Urothelium cell line (cell line): ENCODE measurements at places on chromosomes 2 and 18.
A peak's percentile ranks its signal among the peaks of the same experiment; 100 is the strongest.

GRCh38 chr18:13522256-13522655 lies 204.1 kb downstream of the FAM210A start:
- no peak for DNase-seq

DNA sequence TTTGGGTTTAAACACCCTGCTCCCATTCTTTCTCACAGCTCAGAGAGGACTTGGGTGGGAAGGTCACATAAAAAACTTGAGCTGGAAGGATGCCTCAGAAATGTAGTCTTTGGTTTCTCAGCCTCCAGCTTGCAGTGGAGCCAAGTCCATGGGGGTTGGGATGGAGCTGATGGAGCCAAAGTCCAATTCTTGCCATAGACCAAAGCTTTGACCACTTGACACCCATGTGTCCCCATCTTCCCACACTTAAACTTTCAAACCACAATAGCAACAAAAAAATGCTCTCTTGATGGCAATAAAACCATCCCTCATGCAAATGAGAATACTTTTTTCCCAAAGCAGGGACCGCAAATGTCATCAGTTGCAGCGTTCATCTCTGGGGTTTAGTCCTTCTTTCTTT lies 14.7 kb upstream of the DAW1 start:
- no peak for DNase-seq

DNA sequence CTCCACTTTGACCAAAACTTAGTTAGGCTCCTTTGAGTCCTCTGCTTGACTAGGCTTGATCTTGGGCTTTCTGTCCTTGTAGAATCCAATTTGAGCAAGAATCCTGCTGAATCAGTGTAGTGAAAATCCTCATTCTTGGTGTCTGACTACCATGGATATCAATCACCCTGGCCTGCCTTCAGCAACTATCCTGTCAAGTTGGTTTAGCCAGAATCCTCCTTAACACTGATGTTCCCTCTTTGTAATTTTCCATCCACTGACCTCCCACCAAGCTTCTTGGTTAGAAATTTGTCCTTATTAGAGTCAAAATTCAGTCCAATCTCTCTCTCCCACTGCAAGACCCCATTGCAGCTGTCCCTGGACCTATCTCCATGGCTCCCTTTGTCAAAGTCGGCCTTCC lies 494 bp upstream of the RBM45 start:
- no peak for DNase-seq

GRCh38 chr2:112488201-112488600 lies 6.2 kb downstream of the TTL start:
- no peak for DNase-seq

- DNase-seq: no peak
Observed at GRCh38 chr18:72674710-72675109, 130.6 kb upstream of the CBLN2 start.

DNA sequence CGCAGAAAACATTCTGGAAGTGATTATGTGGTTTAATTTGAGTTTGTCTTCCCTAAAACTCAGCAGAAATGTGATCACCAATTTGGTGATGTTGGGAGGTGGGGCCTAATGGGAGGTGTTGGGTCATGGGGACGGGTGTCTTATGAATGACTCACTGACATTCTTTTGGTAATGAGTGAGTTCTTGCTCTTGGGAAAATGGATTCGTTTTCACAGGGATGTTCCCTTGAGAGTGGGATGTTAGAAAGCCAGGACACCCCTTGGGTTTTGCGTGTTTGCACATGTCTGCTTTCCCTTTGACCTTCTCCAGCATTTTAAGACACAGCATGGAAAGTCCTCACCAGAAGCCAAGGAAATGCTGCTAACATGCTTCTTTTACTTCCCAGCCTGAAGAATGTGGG lies 321.5 kb upstream of the NT5C1B start:
- peak; percentile 56 for DNase-seq

GRCh38 chr2:24542269-24542872 lies 51.3 kb downstream of the NCOA1 start:
- no peak for DNase-seq

DNA sequence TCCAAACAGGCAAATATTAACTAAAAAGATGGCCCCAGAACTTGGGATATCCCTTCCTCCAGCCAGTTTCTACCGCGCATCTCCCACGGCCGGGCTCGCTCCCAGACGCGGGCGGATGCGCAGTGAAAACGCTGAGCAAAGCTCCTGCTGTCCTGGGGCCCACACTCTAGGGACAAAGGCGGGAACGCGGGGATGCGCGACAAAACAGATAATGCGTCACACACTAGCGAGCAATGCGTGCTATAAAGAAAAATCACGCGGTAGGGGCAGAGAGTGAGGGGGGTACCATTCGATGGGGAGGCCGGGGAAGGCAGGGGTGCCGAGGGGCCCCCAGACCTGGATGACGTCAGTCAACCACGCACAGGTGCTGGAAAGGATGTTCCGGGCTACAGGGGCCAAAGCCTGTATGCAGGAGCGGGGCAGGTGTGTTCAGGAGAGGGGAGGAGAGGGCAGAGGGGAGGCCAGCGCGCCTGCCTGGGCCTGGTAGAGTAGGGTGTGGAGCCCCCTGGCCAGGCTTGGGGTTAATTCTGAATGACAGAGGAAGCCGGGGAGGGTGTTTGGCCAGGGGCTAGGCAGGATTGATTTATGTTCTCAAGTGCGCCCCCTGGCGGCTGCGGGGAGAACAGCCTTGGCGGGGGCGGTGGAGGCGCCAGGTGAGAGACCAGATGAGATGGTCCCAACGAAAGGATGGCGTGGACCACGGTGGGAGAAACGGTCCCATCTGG lies 14.9 kb upstream of the ITM2C start:
- peak; percentile 70 for DNase-seq

DNA sequence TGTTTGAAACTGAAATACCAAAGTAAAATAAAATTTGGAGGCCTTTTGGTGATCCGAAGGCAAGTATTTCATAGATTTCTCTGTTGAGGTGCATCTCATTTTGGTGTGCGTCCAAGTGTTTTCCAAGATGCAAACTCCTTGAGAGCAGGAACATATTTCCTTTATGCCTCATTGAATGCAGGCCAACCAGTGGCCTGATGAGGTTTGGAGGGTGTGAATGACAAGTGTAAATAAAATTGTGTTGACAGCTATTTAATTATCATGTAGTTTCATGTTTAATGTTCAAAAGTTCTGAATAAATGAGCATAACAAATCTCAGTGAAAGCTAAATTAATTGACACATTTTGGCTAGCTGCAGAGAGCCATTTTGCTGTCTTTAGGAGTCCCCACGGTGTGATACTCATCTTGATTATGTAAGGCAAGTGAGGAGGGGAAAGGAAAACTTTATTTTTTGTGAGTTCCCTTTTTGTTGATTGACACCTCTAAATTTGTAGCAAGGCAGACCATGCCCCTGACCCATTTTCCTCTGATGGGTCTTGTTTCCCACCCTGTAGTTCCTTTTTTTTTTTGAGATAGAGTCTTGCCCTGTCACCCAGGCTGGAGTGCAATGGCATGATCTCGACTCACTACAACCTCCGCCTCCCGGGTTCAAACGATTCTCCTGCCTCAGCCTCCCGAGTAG lies 6.3 kb upstream of the LTBP1 start:
- no peak for DNase-seq

DNA sequence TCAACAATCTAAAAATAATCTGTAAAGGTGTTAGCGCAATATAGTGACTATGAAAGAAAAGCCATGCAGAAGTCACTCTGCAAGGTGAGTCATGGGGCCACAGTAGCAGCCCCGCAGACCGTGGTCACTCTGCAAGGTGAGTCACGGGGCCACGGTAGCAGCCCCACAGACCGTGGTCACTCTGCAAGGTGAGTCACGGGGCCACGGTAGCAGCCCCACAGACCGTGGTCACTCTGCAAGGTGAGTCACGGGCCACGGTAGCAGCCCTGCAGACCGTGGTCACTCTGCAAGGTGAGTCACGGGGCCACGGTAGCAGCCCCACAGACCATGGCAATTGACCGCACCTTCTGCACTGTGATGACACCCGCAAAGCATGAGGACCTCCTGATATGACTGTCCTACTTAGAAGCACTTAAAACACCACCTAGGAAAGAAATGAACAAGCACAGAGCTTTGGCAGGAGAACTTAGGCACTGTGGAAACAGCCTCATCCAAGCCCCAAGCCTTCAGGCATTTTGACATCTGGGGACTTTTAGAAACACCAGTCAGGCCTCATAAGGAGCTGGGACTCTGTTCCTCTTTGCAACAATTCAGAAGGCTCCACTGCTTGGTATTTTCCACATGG lies 70.1 kb downstream of the LDLRAD4 start:
- no peak for DNase-seq

- DNase-seq: no peak
Observed at GRCh38 chr18:48838921-48839818, 111.6 kb downstream of the SMAD7 start.

GRCh38 chr2:46519265-46519664 lies 39.9 kb downstream of the TMEM247 start:
- DNase-seq: no peak

- no peak for DNase-seq
Observed at GRCh38 chr2:73730810-73731209, 6.3 kb downstream of the TPRKB start.

DNA sequence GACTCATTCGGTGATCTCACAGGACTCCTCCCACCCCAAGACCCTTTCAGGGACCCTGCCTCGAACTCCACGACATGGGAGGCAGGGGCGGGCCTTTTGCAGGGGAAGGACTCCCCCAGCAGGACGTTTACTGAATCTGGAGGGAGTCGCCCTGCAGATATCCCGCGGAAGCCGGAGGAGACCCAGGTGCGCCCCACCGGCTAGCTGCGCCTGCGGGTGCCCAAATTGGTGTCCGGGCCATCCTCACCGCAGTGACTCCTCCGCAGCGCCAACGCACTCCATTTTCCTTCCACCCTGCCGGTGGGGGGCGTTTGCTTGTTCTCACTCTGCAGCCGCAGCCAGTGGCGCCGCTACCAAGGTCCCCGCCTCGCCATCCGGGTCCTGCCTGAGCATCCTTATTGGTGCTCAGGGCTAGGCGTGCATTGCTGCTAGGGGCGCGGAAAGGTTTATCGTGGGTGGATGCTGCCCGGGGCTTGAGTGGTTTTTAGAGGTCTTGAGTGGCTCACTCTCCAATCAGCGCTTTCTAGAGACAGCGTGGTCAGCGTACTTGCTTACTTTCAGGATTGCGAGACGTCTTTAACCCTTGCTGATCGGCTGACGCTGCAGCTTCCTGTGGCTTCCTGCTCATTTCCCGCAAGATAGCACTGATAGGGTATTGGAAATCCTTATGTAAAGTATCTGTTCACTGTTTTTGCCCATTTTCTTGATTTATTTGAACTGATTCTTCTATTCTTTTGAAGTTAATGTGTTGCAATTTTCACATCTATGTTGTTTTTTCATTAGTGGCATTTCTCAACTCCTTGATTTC lies 81.4 kb downstream of the BIN1 start:
- DNase-seq: peak; percentile 92

GRCh38 chr2:184555352-184555751 lies 43.0 kb upstream of the ZNF804A start:
- no peak for DNase-seq

DNA sequence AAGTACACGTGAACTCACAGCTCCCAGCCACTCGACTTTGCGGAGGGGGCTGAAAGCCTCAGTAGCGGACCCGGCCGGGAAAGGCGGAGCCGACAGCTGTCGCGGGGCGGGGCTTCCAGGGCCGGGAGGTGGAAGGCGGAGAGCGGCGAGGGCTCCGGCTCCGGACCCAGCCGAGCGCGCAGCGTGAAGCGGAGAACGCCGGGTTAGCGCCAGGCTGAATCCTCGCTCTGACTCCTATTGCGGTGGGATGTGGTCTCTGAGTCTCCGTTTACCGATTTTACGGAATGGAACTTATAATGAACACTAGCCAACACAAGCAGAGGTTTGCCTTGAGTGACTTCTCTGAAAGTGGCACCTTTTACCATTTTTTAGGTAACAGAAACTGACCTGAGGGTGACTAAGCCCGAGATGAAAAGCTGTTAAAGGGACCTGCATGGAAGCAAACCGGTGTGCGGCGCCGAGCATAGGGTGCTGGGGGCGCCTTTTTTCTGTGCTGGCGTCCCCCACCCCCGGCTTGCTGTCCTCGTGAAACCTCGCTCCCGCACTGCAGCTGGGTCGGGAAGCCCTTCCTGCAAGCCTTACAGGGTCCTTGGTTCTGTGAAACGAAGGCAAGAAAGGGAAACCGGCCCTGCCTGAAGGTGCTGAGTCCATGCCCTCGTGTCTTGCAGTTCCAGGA lies 72.9 kb downstream of the EN1 start:
- DNase-seq: peak; percentile 81

GRCh38 chr2:232406556-232407310 lies at the start of gene ALPG:
ALPG (plus strand) TSS chr2:232406844; CDS start chr2:232406895, 51 bp downstream.
- DNase-seq: no peak

- no peak for DNase-seq
Observed at GRCh38 chr2:19631871-19632270, 269.9 kb downstream of the TTC32 start.

DNA sequence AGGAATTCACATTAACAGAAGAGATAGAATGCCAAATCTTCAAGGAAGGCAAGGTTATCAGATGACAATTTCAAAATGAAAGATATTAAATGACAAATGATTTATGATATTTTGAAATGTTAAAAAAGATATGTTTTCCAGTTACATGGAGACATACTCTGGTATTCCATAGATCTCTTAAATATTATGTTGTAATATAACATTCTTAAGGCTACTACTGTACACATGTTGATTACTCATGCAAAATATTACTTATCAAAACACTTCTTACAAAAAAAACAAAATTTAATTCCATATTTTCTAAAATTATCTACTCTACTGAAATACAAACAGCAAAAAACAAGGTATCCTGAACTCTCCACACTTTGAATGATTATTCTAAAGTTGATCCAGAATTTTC lies 22.9 kb downstream of the RTTN start:
- DNase-seq: no peak

- DNase-seq: peak; percentile 27
Observed at GRCh38 chr2:152581360-152581759, 135.9 kb downstream of the PRPF40A start.

DNA sequence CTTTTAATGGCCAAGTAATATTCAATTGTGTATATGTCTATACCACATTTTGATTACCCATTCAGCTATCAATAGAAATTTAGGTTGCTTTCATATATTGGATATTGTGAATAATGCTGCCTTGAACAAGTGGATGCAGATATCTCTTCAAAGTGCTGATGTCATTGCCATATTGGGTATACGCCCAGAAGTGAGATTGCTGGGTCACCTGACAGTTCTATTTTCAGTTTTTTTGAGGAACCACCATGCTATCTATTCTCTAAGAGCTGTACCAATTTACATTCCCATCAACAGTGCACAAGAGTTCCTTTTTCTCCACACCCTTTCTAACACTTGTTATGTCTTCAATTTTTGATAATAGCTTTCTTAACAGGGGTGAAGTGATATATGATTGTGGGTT lies 306.9 kb downstream of the ZNF516 start:
- no peak for DNase-seq
